ENCODE measurements at places on chromosomes 13 and 19.

DNA sequence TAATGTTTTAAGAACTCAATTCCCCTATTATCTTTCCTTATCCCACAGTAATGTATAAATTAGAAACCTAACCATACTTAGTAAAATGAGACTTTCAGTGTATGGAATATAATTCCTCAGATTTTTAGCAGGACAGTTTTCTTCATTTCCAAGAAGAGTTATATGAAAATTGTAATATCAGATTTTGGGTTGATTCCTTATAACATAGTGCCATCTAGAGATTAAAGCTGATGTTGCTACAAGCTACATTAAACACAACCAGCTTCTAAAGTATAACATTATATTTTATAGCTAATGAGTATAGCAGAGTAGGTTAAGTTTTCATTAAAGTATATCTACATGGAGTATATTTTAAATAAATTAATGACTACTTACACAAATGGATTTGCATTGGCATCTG, 99.7 kb upstream of the MIR17HG start:
- peak; percentile 7 for DNase-seq

DNA sequence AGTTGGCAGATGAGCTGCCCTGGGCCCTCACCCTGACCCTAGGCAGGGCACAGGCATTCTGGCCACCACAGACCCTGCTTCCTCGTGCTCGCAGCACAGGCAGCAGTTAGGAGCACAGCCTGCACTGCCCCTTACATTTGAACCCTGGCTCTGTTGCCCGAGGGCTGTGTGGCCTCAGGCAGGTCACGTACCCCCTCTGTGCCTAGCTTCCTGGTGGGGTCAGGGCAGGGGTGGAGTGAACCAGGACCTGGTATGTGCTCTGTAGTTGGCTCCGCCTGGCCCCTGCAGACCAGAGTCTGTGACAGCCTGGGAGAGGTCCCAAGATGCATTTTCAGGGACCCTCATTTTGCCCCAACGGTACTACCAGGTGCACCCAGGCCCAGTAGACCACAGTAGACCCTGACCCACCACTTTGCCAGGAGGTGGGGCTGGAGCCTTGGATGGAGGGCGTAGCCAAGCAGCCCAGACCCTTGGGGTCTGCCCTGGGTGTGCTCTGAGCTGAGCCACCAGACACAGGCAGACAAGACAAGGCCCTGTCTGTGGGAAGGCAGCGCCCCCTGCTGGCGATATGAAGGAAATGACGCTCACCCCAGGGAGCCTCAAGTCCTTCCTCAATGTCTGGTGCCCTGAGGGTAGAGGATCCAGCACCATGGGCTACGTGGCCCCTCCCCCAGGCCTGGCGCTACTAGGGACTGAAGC, 9.1 kb downstream of the LYL1 start:
- peak; percentile 78 for DNase-seq

DNA sequence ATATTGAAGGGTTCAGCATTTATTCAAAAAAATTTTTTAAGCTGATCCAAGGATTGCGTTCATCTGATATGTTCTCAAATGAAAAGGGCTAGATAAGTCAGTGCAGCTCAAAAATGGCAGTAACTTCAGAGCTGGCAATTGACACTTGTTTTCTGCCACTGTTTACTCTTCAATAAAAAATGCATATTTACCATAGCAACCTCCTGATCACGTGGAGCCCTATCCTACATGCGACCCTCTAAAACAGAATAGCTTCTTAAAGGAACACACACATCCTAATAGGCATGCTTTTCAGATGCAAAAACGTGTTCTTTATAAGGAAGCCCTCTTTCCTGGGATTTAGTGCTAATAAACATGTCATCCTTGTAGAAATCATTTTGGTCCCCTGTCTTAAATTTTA, 150.2 kb downstream of the ZNF536 start:
- no peak for DNase-seq

DNA sequence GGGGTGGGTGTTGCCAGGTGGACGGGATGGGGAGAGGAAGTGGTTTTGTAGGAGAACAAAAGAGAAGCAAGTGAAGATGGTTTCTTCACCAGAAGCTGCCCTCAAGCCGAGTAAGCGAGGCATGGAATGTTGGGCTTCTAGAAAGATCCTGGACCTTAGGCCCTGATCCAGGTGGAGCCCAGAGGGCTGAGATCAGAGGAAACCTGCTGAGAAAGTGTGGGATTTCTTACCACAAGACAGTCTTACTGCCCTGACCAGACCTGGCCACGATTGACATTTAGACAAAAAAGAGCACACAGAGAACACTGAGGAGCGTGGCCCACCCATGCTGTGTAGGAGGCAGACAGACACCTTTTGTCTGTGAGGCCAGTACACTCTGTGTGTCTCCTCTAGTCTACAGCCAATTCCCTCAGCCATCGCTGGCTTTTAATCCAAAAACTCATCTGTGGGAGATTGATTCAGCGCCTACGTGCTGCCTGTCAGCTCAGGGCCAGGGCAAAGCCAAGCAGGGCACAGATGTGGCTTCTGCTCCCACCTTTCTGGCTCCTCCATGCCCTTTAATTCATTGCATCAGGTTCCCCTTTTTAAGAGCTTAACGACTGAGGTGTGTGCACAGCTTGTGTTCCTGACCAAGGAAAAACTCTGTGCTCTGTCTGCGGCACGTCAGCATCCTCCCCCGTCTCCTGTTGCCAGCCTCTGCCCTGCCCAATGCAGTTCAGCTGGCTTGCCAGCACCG, 123.3 kb downstream of the AKAP11 start:
- DNase-seq: no peak

DNA sequence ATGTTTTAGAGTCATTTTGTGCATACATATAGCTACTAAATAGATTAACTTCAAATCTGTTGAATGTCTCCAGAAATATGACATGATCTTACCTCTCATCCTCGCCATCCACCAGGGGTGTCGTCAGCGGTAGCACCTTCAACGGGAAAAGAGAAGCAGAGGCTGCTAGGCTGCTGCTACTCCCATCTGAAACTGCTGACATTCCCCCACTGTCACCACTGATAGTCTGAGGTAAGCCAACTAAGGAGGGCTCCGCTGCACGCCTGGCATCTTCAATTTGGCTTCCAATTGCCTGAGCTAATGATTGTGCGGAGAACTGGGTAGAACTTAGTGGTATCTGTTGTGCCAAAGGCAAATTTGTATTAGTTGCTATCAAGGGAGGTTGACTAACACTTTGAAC, 3.1 kb downstream of the TSC22D1 start:
- DNase-seq: no peak

GRCh38 chr13:78958006-78958405, 299.1 kb upstream of the OBI1 start:
- DNase-seq: no peak

DNA sequence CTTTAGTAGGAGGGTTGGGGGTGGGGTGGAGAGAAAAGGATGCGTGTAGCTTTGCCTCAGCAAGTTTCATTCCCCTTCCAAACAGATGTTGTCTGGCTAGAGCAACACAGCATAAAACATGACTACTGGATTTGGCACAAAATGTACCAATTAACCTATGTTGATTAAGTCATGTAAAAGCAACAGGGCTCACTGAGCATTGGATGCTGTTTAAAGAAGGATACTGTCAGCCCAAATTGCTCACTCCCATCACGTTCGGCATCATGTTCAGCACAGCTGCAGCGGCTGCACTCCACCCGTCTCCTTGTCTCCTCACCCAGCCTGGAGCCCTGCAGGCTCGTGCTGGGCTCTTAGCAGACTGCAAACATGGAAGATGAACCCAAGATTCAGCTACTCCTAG, 77.5 kb downstream of the DLEU7 start:
- DNase-seq: no peak

GRCh38 chr13:90591260-90591926, 756.1 kb upstream of the MIR17HG start:
- DNase-seq: peak; percentile 32

DNA sequence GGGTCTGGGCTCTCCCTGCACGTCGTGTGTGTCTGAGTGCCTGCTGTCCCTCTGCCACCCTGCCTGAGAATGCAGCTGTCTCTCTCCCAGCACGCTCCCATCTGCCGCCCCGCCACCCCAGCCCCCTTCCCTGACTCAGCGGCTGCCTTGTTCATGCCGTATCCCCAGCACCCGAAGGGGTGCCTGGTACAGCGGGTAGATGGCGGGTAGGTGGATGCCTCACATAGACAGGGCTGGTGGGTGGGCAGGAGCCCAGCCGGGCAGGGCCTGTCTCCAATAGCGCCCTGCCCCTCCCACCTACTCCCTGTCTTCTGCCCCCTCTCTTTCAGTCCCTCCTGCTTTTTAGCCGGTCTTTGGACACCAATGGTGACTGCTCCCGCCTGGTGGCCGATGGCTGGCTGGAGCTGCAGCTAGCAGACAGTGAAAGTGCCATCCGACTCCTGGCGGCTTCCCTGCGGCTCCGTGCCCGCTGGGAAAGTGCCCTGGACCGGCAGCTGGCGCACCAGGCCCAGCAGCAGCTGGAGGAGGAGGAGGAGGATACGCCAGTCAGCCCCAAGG, 30.3 kb downstream of the DHX34 start:
- no peak for DNase-seq

GRCh38 chr13:48234566-48235340, 1.7 kb downstream of the ITM2B start:
- peak; percentile 35 for DNase-seq

- DNase-seq: no peak
These were observed 139.8 kb upstream of the SOX1 start for GRCh38 chr13:111927181-111927540.

DNA sequence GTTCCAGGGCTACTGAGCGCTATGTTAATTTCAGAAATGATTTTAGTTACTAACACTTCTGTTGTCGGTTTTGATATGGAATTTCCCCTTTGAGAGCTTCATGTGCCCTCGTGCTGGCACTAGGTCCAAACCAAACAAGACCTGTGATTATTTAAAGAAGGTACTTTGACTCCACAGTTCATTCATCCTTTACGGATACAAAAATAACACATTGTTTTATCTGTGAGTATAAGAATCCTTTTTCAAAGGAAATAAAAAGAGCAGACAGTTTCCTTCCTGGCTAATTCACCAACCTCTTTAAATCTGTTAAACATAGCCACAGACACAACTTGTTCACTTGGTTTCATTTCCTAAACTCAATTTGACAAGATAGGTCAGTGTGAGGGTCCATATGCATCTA, 141.2 kb downstream of the FLT1 start:
- DNase-seq: no peak

DNA sequence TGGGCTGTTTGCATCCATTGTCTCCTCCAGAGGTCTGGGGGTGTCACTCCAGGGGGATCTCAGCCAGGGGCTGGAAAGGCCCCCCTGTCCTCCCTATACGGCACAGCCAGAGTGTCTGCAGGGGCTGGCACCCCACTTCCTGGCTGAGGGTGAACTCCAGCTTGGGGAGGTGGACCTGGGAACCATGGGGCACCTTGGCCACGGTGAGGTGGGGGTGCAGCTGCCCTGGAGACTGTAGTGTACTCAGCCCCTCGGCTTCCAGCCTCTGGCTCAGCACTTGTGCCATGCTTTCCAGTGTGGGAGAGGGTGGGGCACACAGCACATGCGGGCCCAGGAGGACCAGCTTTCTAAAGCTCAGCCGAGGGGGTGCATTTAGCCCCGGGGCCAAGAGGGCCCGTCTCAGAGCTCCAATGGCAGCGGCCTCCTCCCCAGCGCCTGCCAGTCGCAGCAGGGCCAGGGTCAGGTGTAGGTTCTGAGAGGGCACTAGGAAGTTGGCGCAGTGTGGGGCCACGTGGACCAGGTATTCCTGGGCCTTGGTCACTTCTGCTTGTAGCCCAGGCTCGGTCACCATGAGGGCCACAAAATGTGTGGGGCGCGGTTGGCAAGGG, 1.4 kb downstream of the LENG9 start:
- DNase-seq: no peak

DNA sequence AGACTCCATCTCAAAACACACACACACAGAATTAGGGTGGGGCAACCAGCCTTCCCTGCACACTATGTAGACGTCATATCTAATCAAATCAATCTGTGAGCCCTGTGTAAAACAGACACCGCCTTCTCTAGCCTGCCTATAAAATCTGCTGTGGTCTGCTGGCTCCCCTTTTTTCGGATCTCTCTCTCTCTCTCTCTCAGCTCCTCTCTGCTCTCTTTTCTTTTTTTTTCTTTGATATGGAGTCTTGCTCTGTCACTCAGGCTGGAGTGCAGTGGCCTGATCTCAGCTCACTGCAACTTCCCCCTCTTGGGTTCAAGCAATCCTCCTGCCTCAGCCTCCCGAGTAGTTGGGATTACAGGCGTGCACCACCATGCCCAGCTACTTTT, 11.8 kb upstream of the CD70 start:
- DNase-seq: no peak

GRCh38 chr13:52785739-52786138, 46.1 kb upstream of the CNMD start:
- DNase-seq: peak; percentile 27

DNA sequence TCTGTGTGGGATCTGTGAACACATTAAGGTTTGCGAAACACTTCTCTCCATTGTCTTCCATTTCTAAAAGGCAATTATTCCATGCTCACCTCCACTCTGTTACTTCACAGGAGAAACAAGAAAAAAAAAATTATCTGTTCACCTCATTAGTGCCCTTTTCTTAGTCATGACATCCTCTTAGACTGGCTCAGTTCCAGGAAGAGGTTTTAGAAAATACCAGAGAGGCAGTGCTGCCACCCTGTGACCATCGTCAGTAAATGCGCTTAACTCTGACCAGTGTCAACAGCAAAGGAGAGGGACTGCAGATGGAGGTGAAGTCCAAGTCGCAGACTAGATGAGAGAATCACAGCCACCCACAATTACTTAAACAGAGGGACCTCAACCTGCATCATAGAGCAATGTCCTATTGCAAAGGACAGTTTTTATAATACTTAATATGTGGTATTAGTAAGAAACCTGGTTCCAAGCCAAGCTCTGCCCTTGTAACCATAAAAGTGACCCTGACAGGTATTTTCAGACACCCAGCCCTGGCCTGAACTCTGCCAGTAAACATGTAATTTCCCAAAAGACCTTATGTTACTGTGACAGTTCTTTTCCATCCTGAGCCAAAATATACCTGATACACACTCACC, 19.4 kb downstream of the CEACAM21 start:
- DNase-seq: peak; percentile 86

DNA sequence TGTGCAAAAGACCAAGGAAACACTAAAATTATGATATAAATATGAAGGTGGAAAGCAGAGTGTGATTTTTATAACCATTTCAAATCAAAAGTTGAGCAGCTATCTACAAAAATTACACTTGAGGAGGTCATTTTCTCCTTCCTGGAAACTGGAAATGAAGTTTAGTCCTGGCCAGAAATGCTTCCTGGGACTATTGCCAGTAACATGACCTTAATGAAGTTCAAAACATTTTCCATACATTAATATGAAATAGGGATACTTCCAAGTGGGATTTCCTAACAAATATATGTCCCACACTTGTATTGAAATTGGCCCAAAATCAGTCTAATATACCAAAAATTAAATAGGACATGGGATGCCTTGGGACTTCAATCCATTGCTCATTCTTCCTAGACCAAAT, 1556.8 kb upstream of the MIR17HG start:
- no peak for DNase-seq

GRCh38 chr19:46887240-46887782, 26.5 kb downstream of the ARHGAP35 start:
- no peak for DNase-seq

Data from epithelial cell of esophagus (primary cell).